ENCODE measurements at places on chromosomes 16 and 17.

DNA sequence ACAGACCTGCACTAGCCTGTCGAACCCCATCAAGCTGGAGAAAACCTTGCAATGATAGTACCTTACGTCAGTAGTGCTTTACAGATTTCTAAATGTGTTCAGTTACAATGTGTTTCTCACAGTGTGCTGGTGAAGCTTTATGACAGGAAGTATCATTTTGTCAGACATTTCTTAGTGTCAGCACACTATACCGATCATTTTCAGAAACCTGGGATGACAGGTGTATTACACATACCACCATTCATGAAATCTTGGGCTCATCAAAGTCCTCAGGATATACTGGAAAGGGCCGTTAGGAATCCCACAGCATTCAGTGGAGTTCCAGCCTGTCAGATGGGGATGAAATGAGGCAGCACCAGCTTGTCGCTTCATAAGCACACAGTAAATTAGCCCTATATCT, 27.3 kb downstream of the TTC19 start:
- no peak for DNase-seq

DNA sequence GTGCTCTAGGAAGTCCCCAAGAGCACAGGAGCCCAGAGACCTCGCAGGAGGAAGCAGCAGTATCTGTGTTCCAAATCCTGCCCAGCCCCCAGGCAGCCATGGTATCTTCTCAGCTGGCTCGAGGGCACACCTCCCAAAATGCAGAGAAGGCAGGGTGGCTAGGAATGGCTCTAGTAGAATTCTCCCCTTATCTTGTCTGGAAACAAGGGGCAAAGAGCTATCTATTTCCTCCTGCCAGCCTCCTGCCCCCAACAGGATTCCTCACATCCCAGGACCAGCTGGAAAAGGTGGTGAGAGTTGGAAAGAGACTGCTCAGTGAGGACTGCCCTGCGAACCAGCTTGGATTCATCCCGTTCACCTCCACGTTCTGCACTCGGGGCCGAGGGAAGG, 8.6 kb upstream of the TSPOAP1 start:
- DNase-seq: no peak

DNA sequence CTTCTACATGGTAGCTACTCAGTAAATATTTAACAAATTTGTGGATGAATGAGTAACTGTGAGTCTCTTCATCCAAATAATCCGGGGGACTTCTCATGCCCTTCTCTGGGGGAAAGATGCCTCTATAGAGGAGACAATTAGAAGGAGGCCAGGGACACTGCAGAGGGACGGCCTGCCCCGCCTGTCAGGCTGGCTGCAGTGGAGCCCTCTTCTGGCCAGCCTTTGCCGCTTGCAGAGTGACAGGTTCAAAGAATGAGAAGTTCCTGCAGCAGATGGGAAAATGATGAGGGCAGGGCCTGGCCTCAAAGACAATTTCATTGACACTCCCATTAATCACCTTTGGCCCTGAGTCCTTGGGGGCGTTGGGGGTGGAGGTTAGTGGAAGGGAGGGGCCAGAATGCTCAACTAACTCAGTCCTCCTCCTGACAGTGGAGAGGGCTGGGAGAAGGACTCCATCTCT, 339.0 kb downstream of the MAF start:
- no peak for DNase-seq

GRCh38 chr16:89360760-89361435, 129.5 kb downstream of the ANKRD11 start:
- no peak for DNase-seq
